Suppressor macrophage treated with lipopolysaccharide for 1 hour (primary cell): ENCODE measurements at places on chromosomes 1 and 21.

DNA sequence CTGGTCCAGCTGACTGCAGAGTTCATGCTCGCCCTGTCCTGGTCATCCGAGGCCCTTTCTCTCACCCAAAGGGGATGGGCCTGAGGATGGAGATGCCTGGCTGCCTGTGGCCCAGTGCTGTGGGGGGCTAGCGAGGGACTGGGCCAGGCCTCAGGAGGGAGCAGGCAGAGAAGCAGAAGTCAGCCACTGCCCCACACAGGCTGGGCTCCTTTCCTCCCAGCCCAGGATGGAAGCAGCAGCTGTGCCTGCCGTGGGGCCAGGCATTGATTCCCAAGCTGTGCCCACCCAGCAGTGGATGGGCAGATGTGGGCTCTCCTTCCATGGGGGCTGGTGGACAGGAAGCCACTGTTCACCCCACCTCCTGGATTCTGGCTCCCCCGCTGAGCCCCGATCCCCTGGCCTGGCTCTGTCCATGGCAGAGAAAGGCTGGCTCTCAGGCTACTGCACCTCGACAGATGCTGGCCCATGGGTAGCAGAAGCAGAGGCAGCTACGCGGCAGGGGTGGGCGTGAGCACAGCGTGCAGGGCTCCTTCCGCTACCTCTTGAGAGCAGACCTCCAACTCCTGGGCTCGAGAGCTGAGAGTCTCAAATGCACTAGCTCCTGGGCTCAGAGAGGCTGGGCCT is 24.6 kb downstream of the RUNX3 start:
- no peak for DNase-seq

DNA sequence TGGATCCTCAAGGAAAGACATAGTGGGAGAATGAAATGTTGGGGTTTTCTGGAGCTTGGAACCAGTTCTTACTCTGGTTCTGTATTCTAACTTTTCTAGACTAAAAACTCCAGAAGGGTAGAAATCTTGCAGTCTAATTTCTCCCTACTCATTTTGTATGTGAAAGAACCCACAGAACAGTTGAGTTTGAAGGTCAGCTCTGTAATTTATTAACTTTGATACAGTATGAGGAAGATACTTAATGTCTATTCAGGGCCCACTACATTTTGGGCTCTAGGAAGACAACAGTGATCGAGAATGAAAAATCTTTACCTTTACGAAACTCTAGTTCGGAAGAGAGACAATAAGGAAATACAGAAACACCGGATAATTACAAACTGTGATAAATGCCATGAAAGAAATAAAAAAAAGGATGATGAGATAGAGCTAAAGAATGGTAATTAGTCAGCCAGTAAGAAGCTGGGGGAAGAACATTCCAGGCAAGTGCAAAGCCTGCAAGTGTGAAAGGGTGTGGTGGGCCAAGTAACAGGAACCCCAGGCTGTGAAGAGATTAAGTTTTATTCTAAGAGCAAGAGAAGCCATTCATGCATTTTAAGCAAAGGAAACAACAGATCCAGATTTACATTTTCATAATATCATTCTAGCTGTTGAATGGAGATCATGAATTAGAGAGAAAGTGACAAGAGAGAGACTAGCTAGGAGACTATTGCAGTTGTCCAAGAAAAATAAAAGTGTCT is 159.9 kb upstream of the HMCN1 start:
- no peak for DNase-seq

DNA sequence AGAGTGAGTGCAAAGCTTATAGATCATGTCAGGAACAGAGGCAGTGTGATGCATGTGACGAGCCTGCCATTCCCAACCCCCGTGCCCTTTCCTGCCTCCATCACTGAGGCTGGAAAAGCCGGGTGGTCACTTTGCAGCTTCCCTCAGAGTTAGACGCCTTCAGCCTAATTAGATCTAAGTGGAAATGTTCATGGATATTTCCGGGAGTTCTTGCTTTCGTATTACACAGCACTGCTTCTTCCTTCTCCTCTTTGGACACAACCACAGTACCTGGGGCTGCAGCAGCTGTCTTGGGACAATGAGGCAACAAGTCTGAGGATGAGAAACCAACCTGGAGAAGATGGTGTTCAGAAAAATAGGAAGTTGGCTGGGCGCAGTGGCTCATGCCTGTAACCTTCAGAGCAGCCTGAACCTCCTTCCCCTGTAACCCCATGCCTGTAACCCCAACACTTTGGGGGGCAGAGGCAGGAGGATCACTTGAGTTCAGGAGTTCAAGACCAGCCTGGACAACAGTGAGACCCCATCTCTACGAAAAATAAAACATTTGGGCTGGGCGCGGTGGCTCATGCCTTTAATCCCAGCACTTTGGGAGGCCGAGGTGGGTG is 24.5 kb downstream of the SERINC2 start:
- DNase-seq: no peak

- no peak for DNase-seq
These were observed 15.0 kb downstream of the CAPN8 start for GRCh38 chr1:223650465-223650864.

DNA sequence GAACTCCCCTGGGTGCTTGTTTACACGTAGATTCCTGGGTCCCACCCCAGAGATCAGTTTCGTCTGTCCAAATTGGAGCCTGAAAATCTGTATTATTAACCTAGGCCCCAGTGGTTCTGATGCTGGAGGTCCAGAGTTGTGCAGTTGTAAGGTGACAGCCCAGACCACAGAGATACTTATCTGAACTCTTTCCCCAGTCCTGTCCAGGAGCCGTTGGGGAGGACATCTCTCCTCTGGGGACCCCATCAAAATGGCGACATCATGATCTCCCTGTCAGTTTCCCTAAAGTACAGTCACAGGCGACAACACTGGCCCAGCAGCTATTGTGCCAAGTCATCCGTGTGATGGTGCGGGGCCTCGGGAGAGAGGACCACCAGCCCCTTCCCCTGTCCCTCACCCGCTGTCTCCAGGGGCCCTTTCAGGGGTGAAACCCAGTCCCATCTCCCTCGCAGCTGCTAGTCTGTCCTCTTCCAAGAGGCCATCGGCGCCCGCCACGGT is 749 bp upstream of the EFHD2 start:
- DNase-seq: no peak

- DNase-seq: no peak
These were observed 279.2 kb downstream of the ASTN1 start for GRCh38 chr1:176885341-176885740.

DNA sequence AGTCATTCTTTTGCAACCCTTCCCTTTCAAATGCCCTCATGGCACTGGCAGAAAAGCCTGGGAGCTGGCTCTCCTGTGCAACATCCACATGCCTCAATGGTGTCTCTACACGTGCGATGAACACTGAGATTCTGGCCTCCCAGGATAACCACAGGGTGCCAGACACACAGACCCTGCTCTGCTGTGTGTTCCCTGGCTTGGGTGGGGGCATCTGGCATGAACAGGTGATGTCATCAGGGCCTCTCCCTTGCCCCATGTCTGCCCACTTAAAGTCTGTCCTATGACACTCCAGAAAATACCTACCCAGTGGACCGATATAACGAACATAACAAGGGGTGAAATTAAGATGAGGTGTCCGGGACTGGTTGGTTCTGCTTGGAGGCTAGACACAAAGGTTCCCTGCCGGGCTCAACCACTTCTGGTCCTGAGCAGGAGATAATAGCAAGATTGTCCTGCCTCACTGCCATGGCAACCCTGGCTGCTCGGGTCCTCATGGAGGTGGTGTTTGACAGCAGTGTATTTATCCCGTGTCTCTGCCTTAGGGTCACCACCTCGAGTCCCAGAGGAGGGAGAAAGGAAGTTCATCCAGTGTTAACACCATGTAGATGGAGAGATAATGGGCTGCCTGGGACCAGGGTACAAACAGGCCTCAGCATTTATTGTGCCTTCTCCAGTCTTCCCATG is 19.3 kb downstream of the INSRR start:
- DNase-seq: no peak

- no peak for DNase-seq
These were observed 52.7 kb downstream of the DHRS3 start for GRCh38 chr1:12565094-12565965.

GRCh38 chr1:36922593-36923426 is 111.5 kb downstream of the GRIK3 start:
- DNase-seq: no peak

DNA sequence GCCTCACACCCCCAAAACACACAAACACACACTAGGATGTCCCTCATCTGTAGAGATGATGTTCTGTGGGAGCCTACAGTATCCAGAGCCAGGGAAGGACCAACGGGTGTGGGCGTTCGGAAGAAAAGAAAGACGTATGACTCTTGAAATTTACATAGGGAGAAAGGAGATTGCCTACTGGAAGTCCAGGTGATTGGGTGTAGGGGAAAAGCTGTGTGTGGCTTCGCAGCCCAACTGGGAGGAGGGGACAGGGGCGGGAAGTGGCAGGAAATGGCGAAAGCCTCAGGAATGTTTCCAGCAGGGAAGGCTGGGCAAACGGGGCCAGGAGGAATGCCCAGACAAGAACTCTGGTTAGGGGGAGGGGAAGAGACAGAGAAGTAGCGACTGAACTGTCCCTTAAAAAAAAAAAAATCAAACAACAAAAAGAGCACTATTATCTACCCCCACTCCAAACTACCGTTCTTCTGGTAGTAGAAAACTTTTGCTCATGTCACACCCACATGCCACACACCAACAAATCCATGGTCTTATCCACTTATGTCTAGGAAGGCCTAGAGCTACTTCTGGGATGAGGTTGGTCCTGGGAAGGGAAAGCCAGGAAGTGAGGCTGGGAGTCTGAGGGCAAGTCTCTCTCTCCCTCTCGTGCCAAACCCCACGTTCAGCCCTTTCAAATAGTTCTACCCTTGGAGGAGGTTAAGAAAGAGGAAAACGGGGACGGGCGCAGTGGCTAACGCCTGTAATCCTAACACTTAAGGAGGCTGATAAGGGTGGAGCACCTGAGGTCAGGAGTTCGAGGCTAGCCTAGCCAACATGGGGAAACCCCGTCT is 1.8 kb upstream of the CKS1B start:
- no peak for DNase-seq

DNA sequence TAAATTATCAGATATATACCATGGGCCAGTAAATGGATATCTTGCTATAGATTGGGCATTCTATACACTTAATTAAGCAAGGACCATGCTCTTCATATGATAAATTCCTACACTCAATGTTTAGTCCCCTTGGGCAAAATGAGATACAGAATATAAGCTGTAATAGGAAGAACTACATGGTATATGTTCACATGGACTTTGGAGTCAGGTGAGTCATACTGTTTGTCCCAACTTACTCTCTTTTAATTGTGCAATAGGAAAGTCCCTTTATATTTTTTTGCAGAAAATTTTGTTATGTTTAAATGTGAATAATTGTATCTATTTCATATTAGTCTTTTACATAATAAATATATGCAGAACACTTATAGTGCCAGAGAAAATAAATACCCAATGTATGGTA is 820.2 kb upstream of the ADAMTS5 start:
- no peak for DNase-seq

DNA sequence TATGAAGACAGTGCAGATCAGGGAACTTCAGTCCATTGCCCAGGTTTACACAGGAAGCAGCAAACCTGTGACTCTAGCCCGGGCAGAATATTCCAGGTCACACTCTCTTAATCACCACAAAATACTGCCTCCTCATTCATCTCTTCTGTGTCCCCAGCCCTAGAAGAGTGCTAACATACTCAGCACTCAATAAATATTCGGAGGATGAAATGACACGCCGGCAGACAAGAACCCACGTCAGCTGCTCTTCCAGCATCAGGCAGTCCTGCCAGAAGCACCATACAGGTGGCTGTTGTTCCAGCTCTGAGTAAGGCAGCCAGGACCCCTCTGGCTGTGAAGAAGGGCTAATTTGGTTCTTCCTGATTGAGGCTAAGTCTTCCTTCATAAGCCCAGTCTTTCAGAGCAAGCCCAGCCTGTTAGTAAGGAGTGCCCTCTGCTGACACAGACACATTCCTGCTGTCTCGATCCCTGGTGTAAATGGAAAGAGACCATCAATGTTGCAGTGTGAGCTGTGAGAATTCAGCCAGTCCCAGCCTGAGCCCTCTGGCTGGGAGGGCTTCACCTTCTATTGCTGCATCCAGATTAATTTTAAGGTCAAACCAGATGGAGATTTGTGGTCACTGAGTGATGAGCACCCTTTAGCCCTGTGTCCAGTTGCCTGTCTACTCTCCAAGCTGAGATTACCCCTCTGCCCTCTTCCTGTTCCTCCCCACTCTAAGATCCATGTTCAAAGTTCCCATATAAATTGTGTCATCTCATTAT is 45.0 kb upstream of the KIRREL1 start:
- DNase-seq: peak; percentile 76

DNA sequence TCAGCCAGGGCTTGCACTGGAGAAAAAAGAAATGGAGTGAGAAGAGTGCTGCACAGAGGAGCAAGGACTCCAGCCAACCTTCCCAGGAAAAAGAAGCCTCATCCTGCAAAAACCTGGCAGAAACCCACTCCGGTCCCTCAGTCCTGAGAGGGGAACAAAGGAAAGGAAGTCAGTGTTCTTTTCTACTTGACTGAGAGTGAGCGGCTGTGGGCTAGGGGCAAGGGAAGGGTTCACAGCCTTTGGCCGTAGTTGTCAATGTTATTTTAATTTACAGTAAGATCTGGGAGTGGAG is 8.9 kb upstream of the GOLT1A start:
- no peak for DNase-seq

DNA sequence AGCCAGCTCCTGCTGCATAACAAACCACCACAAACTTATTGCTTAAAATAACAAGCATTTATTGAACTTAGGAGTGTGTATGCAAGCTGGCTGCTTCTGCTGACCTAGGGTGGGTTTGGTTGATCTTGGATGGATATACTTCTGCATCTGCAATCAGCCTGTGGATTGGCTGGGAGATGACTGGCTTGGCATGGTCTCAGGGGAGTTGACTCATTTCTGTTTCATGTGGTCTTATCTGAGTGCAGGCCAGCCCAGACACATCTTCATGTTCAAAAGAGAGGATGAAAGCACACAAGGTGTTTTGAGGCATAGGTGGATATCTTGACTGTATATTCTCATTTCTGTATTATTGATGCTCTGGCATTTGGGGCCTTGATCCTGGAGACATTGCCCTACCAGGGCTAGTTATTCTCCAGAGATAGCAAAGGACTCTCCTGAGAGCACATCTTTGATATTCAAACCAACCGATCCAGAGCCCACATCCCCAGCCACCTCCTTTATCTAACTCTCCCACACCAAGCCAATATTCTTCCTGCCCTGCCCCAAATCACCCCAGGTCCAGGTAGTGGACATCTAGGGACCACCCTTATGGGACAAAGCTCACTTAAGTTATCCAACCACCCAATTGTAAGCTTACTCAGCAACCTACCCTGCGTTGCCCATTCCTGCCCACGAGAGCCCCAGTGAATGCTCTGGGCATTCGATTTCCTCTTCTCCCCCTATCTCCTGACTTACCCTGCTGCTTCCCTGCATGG is 350.8 kb downstream of the PTPRU start:
- DNase-seq: no peak

- no peak for DNase-seq
These were observed 242.4 kb upstream of the LYPLAL1 start for GRCh38 chr1:218931324-218931723.

- peak; percentile 96 for DNase-seq
These were observed 53.3 kb downstream of the NENF start for GRCh38 chr1:212485913-212486618.
